ENCODE measurements at places on chromosomes 11 and 22. TPM values are rescaled to one million over a fixed set of nuclear protein-coding genes. Genes with fewer than 3 reads are reported as not detected.

DNA sequence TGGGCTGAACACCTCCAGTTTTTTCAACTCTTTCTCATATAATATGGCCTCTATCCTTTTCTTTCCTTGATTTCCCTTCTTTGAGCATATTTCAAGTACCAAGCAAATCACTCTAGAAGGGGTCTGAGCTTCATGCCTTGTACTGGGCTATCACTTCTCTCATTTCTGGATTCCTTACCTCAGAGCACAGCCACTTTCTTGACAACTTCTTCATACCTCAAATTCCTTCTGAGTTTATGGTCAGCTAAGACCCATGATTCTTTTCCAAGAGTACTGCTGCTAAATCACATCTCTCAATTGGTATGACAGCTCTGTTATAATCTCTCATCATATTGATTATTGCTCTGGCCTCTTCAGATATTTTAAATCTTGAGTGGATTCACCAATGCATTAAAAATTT lies 224.8 kb upstream of the ZBED5 start:
- DNase-seq: no peak

The B3GAT3 gene
- 45.9 TPM for total RNA-seq

- no peak for DNase-seq
These were observed 12.0 kb downstream of the BACE1-AS start for GRCh38 chr11:117303101-117303500.

DNA sequence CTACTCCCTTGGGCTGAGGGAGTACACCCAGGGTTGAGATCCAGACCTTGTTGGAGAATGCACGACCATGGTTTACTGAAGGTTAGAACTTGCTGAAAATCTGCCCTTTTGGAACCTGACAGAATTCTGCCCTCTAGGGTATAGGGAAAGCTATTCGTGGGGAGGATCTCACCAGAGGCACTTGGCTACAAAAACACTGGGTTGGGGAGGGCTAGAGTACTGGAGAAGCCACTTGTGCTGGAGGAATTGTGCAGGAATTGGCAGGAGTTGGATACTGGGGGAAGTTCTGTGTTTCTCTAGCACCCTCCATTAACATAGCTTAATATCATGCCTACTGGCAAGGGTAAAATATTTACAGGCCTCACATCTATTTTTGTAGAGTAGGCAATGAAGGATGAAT lies 55.8 kb downstream of the PPME1 start:
- no peak for DNase-seq

The BIRC3 gene
- 28.2 TPM for total RNA-seq

GRCh38 chr22:17589810-17590375 lies 26.6 kb downstream of the SLC25A18 start:
- DNase-seq: no peak

DNA sequence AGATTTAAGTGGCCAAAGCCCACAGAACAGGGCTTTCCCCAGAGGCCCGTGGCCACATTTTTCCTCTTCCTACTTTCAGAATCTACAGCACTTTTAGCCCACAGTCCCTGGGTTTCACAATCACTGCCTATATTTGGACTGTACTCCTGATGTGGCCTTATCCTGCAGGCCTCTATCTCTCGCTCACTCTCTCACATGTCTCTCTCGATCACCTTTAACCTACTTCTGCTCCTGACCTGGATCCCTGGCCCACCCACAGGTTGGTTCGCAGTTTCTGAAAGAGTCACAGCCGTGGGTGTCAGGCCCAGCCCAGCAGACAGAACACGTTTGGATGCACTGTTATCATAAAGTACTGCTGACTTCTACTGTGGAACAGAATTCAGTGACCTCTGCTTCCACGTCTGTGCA lies 55.5 kb downstream of the LARGE1 start:
- no peak for DNase-seq

The CASP5 gene
- total RNA-seq: not detected

DNA sequence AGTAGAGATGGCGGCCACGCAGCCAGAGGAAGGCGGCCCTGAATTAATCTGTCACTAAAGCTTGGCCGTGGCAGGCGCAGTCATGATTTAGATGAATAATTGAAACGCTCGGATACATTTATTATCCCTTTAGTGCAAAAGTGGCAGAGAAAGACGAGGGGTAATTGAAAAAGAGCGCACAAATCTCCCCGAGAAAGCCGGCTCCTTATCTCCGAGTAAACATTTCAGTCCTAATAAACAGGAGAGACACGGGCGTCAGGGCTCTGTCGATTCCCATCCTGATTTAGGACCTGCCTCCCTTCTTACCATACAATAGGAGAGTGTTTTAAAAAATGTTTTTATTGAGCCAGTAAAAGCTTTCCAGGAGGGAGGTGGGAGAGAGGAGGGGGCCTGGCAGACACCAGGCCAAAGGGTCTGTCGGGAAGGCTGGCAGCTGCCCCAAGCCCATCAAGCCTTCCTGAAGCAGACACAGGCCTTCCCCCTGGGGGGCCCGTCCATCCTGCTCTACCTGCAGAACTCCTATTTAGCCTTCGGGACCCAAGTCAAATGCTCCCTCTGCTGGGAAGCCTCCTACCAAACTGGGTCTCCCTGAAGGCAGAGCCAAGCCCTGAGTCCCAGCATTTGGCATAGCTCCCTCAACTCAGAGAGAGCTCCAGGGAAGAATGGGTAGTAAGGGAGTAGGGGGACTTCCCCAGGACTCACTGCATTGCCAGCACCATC lies 22.8 kb downstream of the OTUB1 start:
- no peak for DNase-seq

DNA sequence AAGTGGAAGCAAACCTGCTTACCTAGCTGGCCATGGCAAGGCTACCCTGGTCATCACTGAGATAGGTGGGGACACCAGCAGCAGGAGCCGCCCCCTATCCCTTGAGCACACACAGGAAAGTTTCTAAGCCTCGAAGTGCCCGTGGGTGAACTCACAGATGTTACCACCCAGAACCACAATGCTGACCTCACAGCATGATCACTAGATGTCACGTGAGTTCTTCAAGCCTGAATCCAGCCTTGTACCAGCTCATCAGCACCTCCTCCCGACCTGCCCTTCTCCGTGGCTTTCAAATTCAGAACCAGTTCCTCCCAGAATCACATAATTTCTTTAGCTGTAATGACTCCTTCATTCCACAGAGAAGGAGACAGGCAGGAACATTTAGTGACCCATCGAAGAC lies 24.7 kb upstream of the TIMP3 start:
- DNase-seq: no peak

The SEPTIN3 gene
- 36.5 TPM for total RNA-seq

GRCh38 chr22:27718186-27719035 lies 83.1 kb downstream of the MN1 start:
- DNase-seq: peak; percentile 53

DNA sequence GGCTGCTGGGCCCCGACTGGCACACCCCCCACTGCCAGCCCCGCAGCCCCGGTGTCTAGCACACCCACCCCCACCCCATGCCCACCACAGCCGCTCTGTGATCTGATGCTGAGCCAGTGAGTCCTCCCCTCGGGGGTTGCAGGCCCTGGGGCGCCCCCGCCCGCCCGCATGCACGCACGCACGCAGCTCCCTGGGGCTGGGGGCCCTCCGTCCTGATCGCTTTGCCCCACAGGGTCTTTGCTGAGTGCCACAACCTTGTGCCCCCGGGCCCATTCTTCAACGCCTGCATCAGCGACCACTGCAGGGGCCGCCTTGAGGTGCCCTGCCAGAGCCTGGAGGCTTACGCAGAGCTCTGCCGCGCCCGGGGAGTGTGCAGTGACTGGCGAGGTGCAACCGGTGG lies 32.3 kb downstream of the MUC5B start:
- DNase-seq: no peak

All from tibial nerve (tissue), 4 donors.